Spinal cord (tissue), 10 donors: ENCODE measurements at places on chromosomes 6 and 20.
A peak's percentile ranks its signal among the peaks of the same experiment; 100 is the strongest.

- no peak for DNase-seq
These were observed 37.4 kb downstream of the FYN start for GRCh38 chr6:111835807-111836206.

- no peak for DNase-seq
These were observed 38.2 kb upstream of the LAMP5 start for GRCh38 chr20:9476174-9476573.

- no peak for DNase-seq
These were observed 13.6 kb downstream of the BRPF3 start for GRCh38 chr6:36210182-36210581.

GRCh38 chr20:20000211-20000968 lies 16.8 kb upstream of the NAA20 start:
- DNase-seq, result no peak

DNA sequence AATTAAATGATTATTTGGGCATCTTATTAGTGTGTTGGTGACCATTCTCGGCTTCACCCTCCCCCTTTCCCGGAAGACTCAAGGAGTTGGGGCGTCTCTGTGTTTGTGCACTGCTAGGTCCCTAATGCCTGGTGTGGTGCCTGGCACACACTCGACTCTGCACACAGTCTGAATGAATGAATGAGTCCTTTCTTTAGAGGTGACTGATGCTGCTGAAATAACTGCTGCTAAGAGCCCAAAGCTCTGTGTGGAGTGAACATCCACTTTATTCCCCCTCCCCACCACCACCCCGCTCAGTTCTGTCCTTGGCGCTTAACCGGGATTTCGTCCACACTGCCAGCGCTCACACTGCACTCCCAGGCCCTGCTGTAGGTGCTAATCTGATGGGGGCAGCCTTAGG lies 1.2 kb upstream of the PHACTR3 start:
- no peak for DNase-seq

- DNase-seq, result no peak
These were observed 255.4 kb downstream of the TBX18 start for GRCh38 chr6:84508981-84509380.

GRCh38 chr6:142013875-142014495 lies 118.7 kb upstream of the GJE1 start:
- no peak for DNase-seq

DNA sequence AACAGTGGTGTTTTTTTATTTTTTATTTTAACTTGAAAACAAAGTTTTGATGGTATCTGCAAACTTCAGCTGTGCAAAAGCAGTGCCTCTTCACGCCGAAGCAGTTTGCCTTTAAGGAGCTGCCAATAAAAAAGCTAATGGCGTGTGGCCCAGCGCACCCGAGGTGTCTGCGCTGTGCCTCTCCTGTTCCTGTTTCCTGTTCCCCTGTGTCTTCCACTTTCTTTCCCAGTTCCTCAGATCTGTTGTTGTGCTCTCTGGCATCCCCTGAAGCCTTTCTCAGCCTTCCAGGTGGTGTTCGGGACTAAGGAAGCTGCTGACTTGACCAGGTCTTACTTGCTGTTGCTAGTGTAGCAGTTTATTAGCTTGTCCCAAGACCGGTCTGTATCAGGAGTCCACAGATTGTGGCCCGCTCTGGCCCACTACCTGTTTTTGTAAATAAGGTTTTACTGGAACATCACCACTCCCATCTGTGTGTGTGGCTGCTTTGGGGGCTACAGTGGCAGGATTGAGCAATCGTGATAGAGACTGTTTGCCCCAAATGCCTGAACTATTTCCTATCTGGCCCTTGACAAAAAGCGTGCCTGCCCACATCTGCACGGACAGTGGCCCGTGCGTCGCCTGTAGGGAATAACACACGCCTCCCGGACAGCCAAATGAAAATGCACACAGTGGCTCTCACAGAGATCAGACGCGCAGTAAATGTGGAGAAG lies 178.3 kb downstream of the TMEM242 start:
- no peak for DNase-seq

DNA sequence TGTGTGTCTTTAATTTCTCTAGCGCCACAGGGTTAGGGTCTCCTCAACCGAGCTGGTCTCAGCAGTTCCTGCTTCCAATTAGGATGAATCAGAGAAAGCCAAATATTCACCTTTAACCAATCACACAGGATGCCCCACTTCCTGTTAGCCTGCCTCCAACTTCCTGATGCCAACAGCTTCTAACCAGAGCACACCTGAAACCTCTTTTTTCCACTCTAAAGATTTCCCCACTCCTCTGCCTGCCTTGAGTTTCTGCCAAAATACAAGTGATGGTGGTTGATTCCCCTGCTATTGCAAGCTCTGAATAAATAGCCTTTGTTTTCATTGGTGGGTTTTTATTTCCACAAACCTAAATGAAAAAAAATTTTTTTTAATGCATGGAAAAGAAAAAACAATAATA lies 144.7 kb upstream of the UST start:
- no peak for DNase-seq

DNA sequence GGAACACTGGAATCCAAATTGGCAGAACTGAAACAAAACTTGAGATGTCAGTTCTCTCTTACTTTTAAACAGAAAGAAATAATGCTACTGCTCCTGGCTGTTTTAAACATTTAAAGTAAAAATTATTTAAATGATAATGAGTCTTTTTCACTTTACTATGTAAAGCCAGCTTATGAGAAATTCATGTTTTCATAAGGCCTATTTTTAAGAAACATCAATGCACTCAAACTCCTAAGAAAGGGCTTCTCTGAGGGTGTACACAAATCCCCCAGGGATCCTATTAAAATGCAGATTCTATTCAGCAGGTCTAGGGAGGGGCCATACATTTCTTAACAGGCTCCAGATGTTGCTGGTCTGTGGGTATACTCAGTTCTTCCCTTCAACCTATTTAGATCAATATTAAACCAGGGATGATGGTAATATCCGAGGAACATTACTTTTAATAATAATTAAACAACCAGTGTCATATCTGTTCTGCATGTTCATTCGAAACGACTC lies 2.3 kb downstream of the FERMT1 start:
- no peak for DNase-seq

- no peak for DNase-seq
These were observed 3.5 kb downstream of the MAK start for GRCh38 chr6:10834823-10835222.

- DNase-seq, result no peak
These were observed 391.4 kb downstream of the COL12A1 start for GRCh38 chr6:74814440-74814839.

GRCh38 chr6:17101422-17102257 lies at the start of gene STMND1:
STMND1 (plus strand) TSS chr6:17102050; CDS start chr6:17102258, 208 bp downstream.
- DNase-seq, result peak; percentile 69

- no peak for DNase-seq
These were observed 73.0 kb upstream of the PBOV1 start for GRCh38 chr6:138291036-138291848.

DNA sequence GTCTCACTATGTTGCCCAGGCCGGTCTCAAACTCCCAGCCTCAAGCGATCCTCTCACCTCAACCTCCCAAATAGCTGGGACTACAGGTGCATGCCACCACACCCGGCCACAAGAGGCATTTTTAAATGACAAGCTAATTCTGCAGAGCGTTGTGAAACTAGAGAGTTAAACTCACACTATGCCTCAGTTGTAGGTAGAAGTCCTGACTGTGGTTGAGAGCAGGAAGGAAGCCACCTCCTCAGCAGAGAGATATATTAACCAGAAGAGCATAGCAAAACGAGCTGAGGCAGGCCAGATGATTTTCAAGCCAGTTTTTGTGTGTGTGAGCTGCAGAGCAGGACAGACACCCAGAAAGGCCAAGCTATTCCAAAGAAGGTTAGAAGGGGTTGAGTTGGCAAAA lies 150.3 kb downstream of the MBOAT1 start:
- DNase-seq, result no peak

GRCh38 chr20:31587545-31588389 lies 17.3 kb upstream of the ID1 start:
- DNase-seq, result peak; percentile 37

DNA sequence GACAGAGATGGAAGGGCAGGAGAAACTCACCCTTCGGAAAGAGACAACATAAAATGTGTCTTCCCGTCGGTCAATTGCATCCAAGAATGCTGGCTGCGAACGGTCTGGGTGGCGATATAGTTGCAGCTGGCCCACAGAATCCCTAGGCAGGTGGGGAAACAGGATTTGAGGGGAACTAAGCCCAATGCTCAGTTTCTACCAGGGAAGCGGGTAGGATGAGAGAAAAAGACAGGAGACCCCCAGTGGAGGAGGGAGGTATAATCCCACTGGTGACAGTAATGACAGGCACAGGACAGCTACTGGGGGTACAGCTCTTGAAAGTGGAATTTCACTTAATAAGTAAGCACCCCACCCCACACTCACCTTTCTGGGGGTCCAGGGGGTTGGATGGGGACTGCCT lies 7.5 kb upstream of the TNXB start:
- no peak for DNase-seq

DNA sequence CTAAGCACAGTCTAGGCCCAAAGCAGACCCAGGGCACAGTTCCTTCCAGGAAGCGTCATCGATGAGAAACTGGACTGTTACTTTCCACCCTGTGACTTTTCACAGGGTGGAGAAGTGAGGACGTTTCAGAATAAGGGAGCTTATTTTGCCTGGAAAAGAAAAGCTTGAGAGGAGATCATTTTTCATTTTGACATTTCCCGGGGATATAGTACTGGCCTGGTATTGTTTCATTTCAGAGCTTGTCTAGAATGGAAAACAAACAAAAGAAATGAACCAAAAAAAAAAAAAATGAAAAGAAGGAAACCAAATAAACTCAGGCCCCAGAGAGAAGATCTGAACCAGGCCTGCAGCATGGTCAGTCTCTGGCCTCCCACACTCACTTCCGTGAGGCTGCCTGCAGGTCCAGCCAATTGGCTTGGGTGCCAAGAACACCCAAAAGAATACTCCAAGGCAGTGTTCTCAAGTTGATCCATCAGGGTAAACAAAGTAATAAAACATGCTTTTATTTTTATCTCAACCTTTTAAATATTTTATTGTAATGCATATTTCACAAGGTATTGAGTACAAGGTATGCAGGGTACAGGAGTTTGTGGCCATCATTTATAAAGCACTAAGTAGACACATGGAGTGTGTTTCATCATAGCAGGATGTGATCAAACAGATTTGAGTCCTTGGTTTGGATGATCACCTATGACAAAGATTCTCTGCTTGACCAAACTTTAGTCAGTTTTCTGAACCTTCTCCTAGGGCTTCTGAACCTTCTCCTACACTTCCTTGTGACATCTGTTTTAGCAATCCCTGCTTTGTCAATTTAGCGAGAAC lies 176.9 kb upstream of the GGTLC1 start:
- no peak for DNase-seq

DNA sequence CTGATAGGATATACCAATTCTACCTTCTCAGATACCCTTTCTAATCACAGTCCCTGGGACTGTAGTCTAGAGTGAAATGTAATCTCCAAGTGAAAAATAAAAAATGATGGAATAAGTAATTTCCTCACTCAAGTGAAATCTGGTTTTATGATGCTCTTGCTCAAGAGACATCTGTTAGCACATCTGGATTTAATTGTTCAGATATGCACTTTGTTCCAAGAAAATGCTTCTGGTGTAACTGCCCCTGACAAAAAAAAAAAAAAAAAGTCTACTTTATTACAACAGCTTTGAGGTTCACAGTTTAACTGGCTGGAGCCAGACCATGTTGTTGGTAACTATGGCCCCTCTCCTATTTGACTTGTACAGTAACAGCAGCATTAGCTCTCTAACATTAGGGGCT lies 251.8 kb downstream of the BTBD9 start:
- DNase-seq, result no peak

DNA sequence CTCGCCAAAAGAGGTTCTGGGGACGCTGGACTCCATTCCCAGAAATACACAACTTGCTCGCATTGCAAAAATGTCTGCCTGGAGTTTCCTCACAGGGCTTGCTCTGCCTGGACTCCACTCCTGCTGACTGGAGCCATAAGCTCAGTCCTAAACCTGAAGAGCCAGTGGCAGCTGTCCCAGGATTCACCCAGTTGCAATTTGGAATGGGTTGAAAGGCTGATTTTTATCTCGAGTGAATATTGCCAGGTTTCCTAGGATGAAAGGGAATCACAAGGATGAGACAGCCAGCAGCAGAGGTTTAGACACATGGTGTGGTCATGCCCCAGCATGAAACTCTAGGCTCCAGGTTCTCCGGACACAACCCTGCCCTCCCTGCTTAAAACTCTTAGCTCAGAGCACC lies 223.3 kb downstream of the BMP7 start:
- DNase-seq, result no peak

GRCh38 chr6:96299525-96299924 lies 222.1 kb upstream of the UFL1 start:
- no peak for DNase-seq

DNA sequence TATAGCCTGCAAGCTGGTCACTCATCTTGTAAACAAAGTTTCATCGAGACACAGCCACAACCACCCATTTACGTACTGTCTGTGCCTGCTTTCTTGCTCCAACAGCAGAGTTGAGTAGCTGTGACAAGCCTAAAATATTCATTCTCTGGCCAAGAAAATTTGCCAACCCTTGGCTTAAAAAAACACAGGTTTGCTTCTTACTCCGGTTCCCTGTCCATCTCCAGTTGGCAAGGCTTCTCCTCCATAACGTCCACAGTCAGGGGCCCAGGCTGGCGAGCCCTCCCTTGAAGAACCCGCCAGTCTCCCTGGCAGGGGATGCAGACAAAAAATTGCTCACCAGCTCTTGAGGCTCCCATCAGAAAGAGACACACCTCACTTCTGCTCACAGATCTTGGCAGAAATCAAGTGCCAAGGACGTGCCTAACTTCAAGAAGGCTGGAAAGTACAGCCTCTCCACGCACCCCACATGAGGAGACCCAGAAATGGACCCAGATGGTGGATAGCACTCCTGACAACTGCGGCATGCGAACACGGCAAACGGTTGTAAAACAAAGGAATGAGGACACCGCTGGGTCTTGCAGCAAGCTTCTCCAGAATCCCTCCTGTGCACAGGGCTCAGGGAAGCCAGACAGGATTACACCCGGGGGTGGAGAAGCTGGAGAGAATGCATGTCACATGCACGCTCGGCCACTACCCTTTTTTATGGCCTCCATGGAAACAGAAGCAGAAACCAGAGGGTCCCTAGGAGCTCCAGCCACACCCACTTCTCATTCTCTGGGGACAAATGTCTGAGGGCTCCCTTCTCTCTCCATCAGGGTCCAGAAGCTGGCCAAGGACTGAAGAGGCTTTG lies 59.8 kb upstream of the SIRPA start:
- no peak for DNase-seq

DNA sequence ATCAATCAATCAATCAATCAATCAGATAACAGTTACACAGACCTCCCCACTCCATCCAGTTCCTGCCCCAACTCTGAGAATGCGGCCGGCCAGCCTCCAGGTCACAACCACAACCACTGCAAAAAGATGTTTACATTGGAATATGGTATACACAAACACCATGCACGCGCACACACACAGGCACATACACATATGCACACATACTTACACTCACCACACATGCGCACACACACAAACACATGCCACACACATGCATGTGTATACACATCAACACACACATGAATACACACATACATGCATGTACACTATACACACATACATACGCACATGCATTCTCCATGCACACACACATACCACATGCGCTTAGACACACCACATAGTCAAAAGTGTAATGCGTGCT lies 131.1 kb downstream of the PXDC1 start:
- no peak for DNase-seq
